ENCODE measurements at places on chromosomes 5 and 9.
A peak's percentile ranks its signal among the peaks of the same experiment; 100 is the strongest.

DNA sequence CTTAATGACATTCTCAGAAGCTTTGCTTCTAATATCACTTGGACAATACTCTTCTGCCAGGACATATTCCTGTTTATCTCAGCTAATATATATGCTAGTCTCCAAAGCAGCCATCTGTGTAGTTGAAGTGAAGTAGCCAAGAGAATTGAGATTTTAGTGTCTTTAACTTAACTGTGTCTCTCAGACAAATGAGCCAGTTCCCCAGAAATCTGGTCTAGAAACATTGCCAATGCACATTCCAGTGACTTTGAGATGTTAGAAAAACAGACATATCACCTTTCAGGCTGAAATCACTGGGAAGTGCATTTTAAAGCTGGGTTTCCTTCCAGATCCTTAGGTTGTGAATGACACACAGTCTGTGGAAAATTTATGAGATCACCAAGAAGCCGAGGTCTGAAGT, 114.6 kb downstream of the MTX3 start:
- no peak for DNase-seq

DNA sequence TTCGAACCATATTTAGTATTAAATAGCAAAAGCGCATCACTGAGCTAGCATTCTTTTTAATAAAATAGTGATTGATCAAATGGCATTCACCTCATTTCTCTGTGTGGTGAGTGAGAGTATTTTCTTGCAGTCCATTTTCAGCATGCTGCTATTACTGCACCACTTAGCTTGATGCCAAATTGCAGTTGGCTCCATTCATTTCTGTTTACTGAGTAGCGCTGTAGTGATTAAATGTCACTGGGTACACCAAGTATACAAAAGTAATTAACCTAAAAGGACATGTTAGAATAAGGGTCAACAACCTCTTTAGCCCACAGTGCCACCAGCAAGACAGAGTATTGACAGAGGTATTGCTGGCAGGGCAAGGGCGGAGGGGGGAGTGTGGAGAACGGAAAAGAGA, 122.0 kb downstream of the TLE4 start:
- no peak for DNase-seq

DNA sequence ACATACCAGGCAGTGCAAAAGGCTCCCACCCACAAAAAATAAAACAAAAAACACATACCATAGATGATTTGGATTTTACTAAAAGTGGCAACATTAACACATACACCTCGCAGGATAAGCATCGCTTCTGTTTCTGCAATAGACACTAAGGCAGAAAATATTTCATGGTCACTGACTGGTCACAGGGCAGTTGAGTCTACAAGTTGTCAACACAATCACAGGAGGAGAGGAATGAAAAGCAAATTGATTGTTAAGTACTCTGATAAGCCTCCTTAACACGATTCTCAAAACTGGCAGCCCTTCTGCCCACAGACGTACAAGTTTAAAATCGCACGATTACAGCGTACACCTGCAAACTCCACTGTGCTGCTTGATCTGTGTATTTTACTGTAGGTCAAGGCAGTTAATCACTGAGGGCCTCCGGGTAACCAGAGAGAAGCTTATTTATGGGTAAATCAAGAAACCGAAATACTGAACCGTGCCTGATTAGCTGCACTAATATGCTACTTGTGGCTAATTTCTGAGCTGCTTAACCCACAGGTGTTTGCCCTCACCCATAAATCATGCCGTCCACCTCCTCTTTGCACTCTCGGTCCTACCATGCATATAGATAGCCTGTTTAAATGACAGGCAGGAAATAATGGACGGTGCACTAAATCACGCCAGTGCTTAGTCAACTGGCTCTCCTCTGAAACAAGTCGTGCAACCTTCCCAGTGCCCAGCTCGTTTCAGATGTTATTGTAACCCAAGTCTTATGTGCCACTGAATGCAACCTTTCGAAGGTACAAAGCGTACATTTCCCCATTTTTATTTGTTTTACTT, 659.4 kb upstream of the ADAMTS16 start:
- DNase-seq, result no peak

- DNase-seq, result no peak
These were observed 59.9 kb downstream of the NPR3 start for GRCh38 chr5:32771037-32771436.

DNA sequence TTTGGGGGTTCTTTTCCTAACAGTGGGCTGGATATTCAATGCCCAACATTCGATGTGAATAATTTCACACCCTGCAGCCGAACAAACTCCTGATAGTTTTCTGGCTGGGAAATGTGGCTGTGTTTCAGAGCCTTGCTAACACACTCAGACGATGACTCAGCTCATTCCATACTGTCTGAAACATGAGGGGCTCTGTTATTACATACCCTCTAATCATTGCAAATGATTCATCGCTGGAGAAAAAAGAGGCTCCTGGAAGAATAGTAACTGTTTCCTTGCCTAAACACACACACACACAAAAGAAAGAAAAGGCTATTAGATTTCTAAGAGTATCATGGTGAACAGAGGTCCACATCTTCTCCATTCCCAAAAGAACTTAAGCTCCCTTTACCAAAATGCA, 75.8 kb downstream of the OXCT1 start:
- peak; percentile 97 for DNase-seq

DNA sequence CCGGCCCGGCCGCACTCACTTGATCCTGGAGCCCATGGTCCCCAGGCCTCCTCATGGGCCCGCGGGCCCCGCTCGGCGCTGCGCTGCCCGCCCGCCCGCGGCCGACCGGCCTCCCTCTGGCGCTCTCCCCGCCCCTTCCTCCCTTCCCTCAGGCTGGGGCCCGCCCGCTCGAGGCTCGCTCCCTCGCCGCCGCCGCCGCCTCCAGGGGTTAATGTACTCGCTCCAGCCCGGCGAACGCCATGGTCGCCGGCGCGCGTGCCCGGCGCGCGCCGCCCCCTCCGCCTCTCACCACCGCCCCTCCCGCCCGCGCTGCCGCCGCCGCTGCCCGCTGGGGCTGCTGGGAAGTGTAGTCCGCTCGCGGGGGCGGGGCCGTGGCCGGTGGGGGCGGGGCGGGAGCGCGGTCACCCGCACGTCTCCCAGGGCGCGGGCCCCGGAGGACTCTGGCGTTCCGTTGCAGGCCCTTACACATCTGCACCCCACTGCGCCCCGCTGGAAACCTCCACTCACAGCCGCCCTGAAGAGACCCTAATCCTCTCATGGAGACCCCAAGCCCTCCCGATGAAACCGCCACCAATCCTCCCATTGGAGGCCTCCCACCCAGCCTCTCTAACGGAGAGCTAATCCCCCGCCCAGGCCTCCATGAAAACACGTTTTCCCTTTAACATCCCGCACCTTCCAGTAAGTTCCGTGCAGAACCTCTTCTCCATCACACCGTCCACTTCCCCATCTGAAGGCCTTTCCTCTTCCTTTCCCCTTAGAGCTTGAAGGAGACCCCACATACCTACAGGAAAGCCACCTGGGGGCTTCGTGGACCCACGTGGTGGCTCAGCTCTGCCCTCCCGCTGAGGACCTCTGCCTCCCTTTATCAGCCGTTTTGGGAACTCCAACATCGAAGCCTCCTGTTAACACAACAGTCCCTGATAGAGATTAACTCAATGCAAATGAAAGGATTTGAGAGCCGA, at the start of gene DENND1A:
TSS of gene DENND1A (minus strand) at position 257 of the 962 bp plus-strand sequence. CDS start at position 36, 221 bp downstream.
- peak; percentile 91 for DNase-seq

DNA sequence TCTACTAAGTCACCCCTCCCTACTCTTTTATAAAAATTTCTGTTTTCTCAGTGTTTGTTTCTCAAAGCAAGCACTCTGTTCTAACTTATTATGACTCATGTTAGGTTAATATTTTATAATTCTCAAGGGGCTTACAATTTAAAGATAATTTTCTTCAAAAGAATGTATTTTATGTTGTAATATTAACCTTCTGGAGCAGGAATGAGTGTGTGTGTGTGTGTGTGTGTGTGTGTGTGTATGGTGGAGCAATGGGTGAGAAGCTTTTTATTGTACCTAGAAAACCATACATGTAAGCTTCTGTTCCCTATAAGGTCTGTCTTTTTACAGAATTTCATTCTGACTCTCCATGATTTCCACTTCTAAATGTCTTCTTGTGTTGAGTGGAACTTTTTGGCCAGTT, 63.0 kb downstream of the PBX3 start:
- DNase-seq, result no peak

GRCh38 chr5:15837551-15838289, 337.7 kb downstream of the FBXL7 start:
- DNase-seq, result no peak

- no peak for DNase-seq
These were observed 48.1 kb upstream of the CLPTM1L start for GRCh38 chr5:1392801-1393565.

- DNase-seq, result no peak
These were observed 364.1 kb downstream of the MAN2A1 start for GRCh38 chr5:110053824-110054223.

GRCh38 chr9:93823245-93824072, 131.7 kb downstream of the BARX1 start:
- no peak for DNase-seq

- DNase-seq, result no peak
These were observed 175.2 kb downstream of the PSAT1 start for GRCh38 chr9:78472111-78472510.

DNA sequence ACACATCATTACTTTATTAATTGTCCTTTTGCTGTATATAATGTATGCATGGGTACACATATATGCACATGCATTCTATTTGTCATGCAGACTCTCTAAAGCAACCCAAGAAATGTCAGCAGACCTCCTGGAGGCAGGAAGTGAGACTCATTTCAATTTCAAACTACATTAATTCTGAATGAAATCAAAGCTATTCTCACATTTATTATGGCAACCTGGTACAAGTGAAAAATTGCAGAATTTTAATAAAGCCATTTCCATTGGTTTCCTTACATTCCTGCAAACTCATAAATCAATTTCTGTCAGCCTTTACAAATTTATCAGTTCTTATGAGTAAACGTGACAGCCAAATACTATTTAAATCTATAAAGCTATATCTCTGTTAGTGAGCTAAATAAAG, 430.4 kb upstream of the NUDT12 start:
- DNase-seq, result no peak

DNA sequence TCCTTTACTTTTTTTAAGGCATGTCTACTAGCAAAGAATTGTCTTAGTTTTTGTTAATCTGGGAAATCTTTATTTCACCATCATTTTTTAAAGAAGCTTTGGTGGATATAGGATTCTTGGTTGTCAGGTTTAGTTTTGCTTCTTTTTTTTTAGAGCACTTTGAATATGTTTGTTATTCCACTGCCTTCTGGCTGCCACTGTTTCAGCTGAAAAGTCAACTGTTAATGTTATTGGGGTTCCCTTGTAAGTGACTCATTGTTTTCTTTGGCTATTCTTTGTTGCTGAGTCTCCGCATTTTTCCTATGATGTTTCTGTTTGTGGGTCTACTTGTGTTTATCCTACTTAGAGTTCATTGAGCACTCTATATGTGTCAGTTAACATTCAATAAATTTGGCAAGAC, 44.4 kb downstream of the PHAX start:
- peak; percentile 33 for DNase-seq

DNA sequence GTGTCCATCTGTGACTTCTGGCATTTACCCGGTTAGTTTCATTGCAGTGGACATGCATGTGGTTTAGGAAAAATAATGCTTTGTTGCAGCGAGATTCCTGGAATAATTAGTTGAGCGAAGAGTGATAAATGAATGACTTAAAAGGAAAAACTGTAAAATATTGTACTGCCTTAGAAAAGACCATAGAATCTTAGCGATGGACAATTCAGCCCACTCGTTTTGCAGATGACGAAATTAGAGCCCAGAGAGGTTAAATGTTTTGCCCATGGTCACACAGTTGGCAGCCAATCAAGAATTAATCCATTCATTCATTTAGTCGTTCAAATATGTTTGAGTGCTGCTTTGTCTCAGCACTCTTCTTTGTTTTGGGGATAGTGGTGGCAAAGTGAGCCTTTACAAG, 107.9 kb downstream of the ARHGAP26 start:
- DNase-seq, result no peak

- peak; percentile 99 for DNase-seq
These were observed 116.1 kb upstream of the RASA1 start for GRCh38 chr5:87151547-87151946.

- DNase-seq, result no peak
These were observed 27.3 kb downstream of the ANKRD33B start for GRCh38 chr5:10591159-10591558.

- DNase-seq, result no peak
These were observed 512.9 kb downstream of the EFNA5 start for GRCh38 chr5:107157809-107158208.

DNA sequence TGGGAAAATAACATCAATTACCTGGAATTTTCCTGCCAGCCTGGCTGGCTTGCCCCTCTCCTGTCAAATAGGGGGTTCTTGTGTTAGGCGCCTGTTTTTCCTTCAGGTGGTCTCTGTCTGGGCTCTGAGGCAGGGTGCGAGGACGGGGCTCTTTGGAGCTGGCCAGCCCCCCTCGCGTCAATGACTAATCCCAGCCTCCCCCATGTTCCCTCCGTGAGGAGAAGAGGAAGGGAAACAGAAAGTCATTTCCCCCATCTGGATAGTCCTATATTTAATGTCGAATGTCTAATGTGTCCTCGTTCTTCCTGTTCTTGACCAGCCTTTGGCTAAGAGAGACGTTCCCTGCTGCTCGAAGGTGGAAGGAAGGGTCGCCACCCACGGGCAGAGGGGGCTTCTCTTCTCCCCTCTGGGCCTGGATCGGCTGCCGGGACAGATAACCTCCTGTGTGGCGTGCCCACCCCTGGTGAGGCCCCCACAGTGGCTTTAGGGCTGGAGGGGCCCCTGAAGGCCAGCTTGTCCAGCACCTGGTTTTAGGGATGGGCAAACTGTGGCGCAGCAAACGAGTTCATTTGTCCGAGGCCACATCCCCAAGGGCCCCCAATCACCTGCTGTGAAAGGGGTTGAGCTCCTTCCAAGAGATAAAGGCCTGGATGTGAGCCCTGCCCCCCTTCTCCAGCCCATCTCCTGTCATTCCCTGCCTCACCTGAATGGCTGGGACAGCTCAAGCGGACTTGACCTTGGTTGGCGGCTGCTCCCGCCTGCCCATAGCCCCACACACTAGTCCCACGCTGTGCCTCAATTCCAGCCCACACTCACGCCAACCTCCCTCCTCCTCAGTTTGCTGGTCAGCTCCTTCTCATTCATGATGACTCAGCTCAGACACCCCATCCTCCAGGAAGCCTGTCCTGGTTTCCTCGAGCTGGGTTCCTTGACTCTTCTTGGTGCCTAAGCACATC, 35.9 kb upstream of the UNC5A start:
- peak; percentile 23 for DNase-seq

DNA sequence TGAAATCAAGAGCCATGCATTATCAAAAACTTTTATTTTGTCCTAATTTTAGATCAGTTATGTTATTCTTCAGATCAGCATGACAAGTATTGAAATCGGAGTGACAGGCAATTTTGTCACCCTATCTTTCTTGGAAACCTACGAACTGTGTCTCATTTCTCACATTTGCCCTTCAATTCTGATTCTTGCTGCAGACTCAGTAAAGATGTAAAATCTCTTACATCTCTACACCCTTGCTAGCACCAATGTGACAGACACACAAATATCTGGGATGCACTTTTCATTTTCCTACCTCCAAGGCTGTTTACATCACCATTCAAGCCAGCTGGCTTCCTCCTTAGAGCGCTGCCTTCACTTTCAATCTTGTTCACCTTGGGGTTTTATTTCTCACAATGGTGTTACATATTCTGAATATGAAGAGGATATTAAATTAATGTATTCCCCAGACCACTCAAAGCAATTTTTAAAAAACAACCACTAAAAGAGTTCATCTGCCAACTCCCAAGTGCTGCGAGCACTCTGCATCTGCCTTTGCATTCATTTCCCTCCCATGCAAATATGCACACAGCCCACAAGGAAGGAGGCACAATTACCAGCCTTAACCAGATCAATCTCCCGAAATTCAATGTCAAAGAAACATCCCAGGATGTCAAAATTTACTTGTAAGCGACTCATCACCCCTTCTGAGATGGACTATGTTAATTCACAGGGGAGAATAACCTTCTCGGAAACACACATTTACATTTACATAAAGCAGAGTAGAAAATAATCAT, 164.3 kb downstream of the ENC1 start:
- DNase-seq, result no peak

All from ELR (cell line).